Uterus (tissue), 4 donors: ENCODE measurements at places on chromosomes 3 and 15. TPM values are rescaled to one million over a fixed set of nuclear protein-coding genes. Genes with fewer than 3 reads are reported as not detected.

Gene GREM1
- 0.88 TPM for total RNA-seq

GRCh38 chr15:76935620-76936019, 4.1 kb downstream of the RCN2 start:
- no peak overlapping the region for H3K4me3 ChIP-seq
- no peaks in the 10 kb centered on the region for H3K4me1 ChIP-seq
- H3K27ac ChIP-seq, result no peak overlapping the region
- DNase-seq, result no peak
- no peaks in the 10 kb centered on the region for H3K36me3 ChIP-seq

- H3K27ac ChIP-seq, result no peak overlapping the region
- H3K4me3 ChIP-seq, result no peak overlapping the region
- H3K4me1 ChIP-seq, result peaks cover 6% of the 10 kb centered on the region
- no peaks in the 10 kb centered on the region for H3K27me3 ChIP-seq
These were observed 109.6 kb downstream of the ETFA start for GRCh38 chr15:76201536-76202255.

- H3K27me3 ChIP-seq, result no peaks in the 10 kb centered on the region
- H3K36me3 ChIP-seq, result no peaks in the 10 kb centered on the region
- no peak overlapping the region for H3K27ac ChIP-seq
- no peaks in the 10 kb centered on the region for H3K4me1 ChIP-seq
These were observed 62.1 kb upstream of the NR2C2 start for GRCh38 chr3:14885307-14885706.

Gene ATP13A5
- not detected for total RNA-seq

GRCh38 chr15:89656116-89656815, 999 bp upstream of the KIF7 start:
- no peaks in the 10 kb centered on the region for H3K27me3 ChIP-seq
- H3K4me3 ChIP-seq, result no peak overlapping the region
- H3K27ac ChIP-seq, result no peak overlapping the region
- no peaks in the 10 kb centered on the region for H3K36me3 ChIP-seq
- no peaks in the 10 kb centered on the region for H3K4me1 ChIP-seq

Gene GPR176
- total RNA-seq, result 11.8 TPM
